HCT116 (cell line): ENCODE measurements at places on chromosomes 13 and 19. TPM values are rescaled to one million over a fixed set of nuclear protein-coding genes. Genes with fewer than 3 reads are reported as not detected.

CLEC11A gene
- 7.1 TPM for total RNA-seq

DNA sequence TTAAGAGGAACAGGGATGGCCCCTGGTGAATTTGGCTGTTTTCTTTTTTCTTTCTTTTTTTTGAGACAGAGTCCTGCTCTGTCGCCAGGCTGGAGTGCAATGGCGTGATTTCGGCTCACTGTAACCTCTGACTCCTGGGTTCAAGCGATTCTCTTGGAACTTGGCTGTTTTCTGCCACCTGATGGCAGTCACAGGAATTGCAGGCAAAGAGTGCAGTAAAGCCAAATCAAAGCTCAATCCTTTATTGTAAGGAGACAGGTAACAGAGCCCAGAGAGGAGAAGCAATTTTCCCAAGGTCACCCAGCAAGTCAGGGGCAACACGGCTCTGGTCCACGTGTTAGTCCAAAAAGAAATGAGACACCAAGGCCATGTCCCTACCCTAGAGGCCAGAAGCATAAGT lies 6.2 kb downstream of the TINCR start:
- no peaks in the 10 kb centered on the region for H3K36me3 ChIP-seq
- no peak overlapping the region for H3K4me3 ChIP-seq
- DNase-seq = no peak
- no peak overlapping the region for H3K27ac ChIP-seq

DNA sequence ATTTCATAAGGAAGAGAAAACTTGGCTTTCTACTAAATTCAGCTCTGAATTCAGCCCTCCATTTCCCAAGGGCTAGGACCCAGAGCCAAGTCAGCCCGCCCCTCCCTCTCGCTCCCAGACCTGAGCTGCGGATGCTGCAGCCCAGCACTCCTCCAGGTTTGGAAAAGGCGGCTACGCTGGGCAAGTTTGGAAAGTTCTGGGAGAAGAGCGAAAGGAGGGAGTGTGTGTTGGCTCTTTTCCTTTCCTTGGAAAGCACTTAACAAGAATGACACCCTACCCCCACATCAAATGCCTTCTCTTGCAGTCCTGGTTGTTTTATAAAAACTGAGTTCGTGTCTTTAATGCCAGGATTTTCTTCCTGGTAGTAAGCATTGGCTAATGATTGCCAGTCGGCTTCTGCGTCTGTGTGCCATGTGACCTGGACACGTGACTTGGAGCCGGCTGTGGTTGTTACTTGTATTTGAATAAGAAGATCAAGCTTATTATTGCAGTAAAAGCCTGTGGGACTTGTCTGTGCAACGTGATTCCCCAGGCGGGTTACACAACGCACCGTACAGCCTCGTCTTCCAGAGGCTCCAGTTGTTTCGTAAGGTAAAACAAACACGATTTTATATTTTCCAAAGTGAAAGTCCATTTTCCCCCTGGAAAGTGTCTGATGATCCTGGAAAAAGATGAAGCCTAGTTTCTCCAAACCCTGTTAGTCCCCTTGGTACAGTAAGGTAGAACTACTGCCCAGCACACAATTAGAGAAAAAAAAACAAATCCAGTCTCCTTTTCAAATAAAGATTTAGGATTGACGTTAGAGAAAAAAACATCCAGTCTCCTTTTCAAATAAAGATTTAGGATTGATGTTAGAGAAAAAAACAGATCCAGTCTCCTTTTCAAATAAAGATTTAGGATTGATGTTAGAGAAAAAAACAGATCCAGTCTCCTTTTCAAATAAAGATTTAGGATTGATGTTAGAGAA lies 26.8 kb upstream of the UBE2L5 start:
- no peaks in the 10 kb centered on the region for H3K36me3 ChIP-seq
- H3K4me1 ChIP-seq = peaks cover 20% of the 10 kb centered on the region
- no peaks in the 10 kb centered on the region for H3K27me3 ChIP-seq

GRCh38 chr19:16824658-16825311 lies 4.4 kb upstream of the SIN3B start:
- peaks cover 61% of the 10 kb centered on the region for H3K4me1 ChIP-seq
- H3K27ac ChIP-seq = no peak overlapping the region
- H3K27me3 ChIP-seq = no peaks in the 10 kb centered on the region
- no peak overlapping the region for H3K4me3 ChIP-seq

DNA sequence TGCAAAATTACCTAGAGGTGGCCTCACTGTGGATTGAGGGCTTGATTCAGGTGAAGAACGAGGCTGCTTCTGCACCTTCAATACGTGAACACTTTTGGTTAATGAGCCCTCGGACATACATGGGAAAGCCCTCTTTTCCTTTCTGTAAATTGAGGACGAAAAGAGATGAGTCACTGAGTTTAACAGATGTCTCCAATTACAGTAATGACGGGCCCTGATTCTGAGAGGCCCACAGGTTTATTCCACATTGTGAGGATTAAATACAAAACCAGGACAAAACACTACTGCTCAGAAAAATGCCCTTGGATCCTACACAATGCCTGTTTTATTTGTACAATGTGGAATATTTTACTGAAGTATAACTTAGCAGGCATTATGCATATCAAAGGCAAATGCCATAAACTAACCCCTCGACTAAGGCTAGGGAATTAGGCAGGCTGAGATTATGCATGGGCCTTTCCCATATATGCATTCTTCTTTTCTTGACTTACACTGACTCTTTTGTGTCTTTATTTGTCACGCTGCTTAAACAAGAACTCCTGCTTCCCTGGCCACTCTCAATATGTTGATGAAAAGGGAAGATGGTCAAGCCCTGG lies 819.9 kb downstream of the OLFM4 start:
- H3K27ac ChIP-seq = no peak overlapping the region
- no peaks in the 10 kb centered on the region for H3K27me3 ChIP-seq
- H3K4me3 ChIP-seq = no peak overlapping the region
- no peaks in the 10 kb centered on the region for H3K4me1 ChIP-seq
- H3K36me3 ChIP-seq = no peaks in the 10 kb centered on the region
